Testis (tissue), 5 donors: ENCODE measurements at places on chromosomes 3 and 15.

DNA sequence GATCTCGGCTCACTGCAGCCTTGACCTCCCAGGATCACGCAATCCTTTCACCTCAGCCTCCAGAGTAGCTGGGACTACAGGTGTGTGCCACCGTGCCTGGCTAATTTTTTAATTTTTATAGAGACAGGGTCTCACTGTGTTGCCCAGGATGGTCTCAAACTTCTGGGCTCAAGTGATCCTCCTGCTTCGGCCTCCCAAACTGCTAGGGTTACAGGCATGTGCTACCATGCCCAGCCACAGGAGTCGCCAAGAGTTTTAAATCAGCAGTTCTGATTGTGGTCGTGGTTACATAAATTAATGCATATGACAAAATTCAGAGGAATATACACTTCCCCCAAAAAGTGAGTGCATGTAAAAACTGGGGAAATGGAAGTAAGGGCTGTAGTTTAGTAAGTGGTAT is 32.9 kb downstream of the MEGF11 start:
- DNase-seq = no peak

- DNase-seq = no peak
These were observed 50.6 kb upstream of the TBC1D23 start for GRCh38 chr3:100209948-100210771.

DNA sequence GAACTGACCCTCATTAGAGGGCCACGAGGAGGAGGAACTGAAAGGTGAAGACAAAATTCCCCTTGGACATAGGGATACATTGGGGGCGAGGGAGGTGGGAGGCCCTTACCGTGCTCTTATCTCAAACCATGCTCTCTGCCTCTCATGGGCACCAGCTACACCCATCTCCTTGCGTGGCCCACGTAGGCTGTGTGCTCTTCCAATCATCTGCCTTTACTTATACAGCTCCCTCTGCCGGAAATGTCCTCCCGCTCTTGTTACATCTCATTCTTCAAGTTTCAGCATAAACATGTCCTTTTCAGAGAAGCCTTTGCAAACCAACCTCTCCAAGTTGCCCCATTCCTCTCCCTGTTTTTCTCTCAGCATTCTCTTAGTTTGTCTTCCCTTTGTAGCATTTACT is 307.8 kb upstream of the PROK2 start:
- DNase-seq = no peak

GRCh38 chr3:17752436-17752835 is 10.0 kb upstream of the TBC1D5 start:
- DNase-seq = no peak

DNA sequence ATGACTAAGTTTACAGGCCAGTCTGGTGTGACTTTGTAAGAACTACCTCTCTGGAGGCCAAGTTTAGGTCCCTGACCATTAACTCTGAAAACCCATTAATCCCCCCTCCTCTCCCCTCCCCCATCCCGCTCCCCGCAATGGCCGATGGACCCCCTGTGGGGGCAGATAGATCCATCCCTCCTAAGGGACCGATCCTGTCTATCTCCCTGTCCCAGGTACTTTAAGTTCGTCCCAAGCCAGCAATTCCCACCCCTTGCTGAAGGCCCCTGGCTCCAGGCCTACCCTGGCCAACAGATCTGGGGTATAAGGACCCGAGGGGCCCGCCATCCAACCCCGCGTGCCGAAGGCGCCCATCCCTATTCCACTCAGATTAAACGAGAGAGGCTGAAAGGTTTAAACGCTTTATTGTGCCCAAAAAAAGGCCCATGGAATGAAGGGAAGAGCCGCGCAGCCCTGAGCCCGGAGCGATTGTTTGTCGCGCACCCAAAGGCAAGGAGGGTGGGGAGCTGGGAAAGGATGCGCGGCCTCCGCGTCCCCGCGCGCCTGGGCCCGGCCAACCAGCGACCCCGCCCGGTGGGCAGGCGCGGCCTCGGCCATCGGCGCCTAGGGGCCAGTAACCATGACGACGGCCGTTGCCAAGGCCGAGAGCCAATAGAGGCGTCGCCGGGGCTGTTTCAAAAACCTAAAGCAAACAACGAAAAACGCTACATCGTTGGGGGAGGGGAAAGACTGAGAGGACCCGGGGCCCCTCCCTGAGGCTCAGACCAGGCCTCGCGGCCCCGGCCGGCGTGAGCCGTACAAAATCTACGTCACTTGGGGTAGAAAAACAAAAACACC is 35.9 kb downstream of the HMCES start:
- DNase-seq = peak; percentile 93

DNA sequence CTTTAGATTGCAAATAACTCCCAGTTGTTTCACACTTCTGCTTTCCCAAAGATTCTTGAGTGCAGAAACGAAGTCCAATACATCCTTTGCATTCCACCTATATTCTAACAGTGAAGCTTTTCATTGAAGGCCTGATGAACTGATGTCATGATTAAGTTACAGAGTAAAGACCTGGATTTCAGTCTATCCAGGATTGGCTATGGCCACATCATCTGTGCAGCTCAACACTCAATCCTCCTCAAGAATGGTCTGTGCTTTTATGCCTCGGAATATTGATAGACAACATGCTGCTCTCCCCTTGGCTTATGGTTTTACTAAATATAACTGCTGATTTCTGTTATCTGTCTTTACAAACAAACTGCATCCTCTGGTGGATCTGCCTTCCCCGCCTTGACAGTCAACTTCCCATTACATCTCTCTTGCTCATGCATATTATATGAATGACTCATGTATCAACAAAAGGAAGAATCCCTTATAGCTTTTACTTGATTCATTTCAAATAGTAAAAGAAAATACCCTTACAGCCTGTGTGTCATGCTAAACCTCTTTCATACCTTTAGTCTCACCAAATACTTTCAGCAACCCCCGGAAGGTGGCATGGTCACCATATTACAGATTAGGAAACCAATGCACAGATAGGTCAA is 59.5 kb downstream of the SCN11A start:
- no peak for DNase-seq
